ENCODE measurements at places on chromosomes 11 and 22.
A peak's percentile ranks its signal among the peaks of the same experiment; 100 is the strongest.

- DNase-seq, result no peak
Measured at GRCh38 chr11:41665441-41666360, 206.2 kb upstream of the LRRC4C start.

- DNase-seq, result no peak
Measured at GRCh38 chr22:32016081-32016480, 27.0 kb upstream of the SLC5A1 start.

DNA sequence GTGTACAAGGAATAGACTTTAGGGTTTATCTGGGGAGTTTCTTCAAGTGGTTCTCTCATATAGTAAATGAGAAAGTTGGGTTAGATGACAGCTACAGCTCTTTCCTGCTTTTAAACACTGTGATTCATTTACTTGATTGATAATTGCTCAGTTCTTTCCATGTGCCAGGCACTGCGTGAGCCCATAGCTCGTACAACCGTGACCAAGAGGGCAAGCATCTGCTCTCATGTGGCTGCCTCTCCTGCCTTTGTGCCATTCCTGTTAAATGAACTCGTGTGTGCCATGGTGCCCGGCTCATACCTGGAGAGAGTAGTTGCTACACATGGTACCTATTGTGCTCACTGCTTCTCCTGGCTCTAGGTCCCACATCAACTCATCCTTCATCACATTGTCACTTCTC, 206.3 kb downstream of the SNX19 start:
- no peak for DNase-seq

DNA sequence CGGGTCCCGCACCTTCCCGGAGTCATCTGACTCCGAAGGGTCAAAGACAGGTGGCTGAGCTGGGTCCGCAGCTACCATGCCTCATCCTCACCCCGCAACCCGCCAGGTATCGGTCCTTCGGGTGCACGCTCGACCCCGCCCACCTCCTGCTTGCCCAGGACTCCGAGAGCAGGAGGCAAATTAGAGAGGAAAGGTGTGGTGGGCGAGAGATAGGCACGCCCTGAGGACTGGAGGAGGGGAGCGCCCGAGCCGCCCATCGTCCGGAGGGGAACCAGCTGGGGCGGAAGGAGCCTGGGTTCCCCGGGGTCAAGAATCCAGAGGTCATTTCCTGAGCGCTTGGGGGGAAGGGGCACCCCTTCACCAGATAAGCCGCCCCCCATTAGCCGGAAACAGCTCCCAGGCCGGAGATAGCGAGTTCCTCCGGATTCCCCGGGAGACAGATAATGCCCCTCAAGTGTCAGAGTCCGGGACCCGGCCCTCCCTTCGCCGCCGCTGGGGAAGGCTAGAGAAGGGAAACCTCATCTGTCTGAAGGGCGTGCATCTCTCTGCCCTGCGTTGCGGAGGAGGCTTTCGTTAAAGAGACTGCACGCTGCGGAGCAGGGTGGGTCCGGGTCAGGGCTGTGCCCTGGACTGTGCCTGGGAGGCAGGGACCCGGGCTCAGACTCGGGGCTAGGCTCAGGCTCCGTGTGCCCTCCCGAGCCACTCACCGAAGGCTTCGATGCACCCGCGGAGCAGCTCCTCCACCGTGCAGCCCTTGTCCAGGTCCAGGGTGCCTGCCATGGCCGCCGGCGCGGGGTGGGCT, 1.7 kb downstream of the RASGRP2 start:
- DNase-seq, result no peak

- DNase-seq, result no peak
Measured at GRCh38 chr11:46049325-46049897, 71.8 kb downstream of the PHF21A start.

- DNase-seq, result peak; percentile 26
Measured at GRCh38 chr22:41833369-41834004, 582 bp downstream of the SREBF2 start.

DNA sequence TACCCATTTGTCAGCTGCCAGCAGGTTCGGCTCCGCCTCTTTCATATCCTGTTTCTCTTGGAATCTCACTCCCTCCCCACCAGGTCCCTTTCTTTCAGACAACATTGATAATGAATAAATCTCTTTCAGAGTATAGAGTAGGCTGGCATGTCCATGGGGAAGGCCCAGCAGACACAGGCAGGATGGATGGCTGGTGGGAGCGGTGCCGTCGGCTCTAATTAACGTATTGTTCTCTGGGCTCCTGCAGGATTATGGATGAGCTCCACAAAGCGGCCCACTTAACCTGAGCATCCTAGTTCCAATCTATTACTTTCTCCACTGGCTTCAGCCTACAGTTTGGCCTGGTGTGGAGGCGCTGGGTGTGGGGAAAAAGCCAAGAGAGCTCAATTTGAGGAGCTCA, 588.0 kb downstream of the BUD13 start:
- DNase-seq, result no peak

DNA sequence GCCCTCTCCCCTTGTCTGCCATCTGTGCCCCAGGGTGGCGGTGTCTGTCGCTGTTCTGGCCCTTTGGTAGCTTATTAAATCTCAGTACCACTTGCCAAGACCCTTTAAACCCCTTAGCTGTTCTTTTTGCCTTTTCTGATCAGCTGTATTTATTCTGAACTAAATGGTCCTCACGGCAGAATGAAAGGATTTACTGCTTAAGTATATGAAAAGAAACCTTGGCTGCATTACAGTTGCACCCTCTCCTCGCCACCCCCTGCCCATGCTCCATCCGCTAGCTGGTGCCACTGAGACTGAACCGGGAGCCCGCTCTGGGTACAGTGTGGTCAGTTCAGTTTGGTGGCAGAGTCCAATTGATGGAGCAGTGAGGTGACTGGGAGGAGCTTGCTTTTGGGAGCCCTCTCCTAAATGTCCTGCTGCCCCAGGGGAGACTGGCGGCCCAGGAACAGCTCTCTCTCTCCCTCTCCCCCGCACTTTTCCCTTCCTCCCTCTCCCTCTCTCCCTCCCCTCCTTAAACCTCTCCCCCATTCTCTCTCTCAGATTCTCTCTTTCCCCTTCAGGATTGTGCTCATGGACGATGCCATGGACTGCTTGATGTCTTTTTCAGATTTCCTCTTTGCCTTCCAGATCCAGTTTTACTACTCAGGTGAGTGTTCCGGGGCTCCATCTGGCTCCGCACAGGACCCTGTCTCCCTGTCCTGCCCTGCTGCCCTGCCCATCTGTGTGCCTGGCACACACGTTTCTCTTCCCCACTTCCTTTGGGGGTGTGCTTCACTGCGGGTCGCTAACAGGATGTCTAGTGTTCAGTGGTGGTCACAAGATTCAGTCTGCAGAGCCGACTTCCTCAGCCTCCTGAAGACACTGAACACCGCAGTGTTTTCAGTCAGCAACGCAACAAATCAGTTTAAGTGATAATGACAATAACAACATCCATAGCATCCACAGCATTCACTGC, 21.8 kb downstream of the ARFGAP2 start:
- no peak for DNase-seq

Measured in stimulated activated CD8-positive, alpha-beta memory T cell treated with anti-CD3 and anti-CD28 coated beads, Interleukin-15, amount 100 ng/mL, for 48 hours (primary cell).